ENCODE measurements at places on chromosomes 4 and X. TPM values are rescaled to one million over a fixed set of nuclear protein-coding genes. Genes with fewer than 3 reads are reported as not detected.

The PRDM8 gene
- polyA plus RNA-seq: 3.8 TPM

The PPP4R3C gene
- not detected for polyA plus RNA-seq

The CSAG1 gene
- not detected for polyA plus RNA-seq

The RAB9B gene
- polyA plus RNA-seq: 0.39 TPM

The SPP1 gene
- not detected for polyA plus RNA-seq

The PNMA3 gene
- not detected for polyA plus RNA-seq

The PRKG2 gene
- 0.99 TPM for polyA plus RNA-seq

The UCP1 gene
- polyA plus RNA-seq: not detected

The GABRE gene
- polyA plus RNA-seq: not detected

The HTR2C gene
- polyA plus RNA-seq: not detected

The HS3ST1 gene
- 5.5 TPM for polyA plus RNA-seq

The PRR32 gene
- not detected for polyA plus RNA-seq
